Activated CD8-positive, alpha-beta memory T cell treated with anti-CD3 and anti-CD28 coated beads for 1 hour (primary cell): ENCODE measurements at places on chromosomes 6 and 20.

DNA sequence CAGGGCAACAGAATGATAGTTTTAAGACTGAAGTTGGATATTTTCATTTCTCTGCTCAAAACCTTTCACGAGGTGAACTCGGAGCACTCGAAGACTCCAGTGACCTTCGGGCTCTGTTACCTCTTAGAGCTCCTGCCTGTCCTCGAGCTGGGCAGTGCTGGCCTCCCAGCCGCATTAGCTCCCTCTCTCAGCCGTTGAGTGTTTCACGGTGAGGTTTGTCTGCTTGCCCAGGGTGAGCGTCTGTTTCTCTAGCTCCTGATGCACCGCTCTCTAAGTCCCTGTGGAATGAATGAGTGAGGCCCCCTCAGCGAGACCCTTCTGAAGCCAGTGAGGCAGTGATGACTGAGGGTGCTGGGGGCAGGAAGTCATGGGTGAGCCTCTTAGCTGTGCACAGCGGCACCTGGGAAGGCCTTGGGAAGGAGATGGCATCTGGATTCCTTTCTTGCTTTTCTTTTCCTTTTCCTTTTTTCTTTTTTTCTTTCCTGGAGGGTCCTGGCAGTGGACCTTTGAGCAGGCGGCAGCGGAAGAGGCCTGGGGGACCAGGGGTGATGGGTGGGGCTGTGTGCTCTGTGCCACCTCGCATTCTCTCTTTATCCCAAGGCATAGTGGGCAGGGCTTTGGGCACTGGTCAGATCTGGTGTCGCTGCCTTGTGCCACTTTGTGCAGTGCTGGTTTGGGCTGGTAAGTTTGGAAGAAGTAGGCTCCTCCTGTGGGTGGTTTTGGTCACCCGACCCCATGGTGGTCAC is 2.2 kb downstream of the PSMG4 start:
- DNase-seq: no peak

DNA sequence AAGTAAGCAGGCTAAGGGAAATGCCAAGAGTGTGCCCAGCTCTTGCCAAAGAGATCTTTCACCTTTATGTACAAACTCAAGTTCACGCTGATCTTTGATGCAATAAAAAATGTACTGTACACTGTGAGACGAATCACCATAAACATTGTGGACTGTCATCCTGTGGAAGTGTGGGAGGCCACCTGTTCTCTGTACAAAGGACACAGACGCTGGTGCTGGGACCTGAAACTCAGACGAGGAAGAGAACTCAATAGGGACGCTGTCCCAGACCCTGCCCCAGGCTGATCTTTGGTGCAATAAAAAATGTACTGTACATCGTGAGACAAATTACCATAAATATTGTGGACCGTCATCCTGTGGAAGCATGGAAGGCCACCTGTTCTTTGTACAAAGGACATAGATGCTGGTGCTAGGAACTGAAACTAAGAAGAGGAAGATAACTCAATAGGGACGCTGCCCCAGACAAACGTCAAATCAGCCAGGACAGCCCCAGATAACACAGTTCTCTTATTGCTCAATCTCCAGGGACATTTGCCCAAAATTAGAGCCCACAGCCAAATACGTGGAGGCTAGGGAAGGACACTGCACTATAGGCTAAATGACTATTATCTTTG is 312.7 kb upstream of the SGK1 start:
- DNase-seq: no peak

DNA sequence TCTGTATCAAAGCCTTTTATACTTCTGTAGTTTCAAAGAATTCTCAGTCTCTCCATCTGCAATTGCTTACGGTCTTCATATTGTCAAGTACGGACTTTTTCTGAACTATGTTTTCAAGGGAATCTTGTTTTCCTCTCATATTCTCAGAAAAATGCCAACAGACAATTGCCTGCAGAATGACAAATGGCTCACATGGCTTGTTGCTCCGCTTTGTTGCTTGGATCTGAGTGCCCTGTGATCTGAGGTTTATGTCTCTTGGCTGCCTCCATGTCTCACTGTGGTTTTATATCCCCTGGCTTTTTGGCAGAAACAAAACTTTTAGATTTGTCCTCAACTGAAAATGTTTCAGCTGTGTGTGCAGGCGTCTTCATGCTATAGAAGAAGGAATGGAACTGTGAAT is 285.4 kb upstream of the CHD6 start:
- no peak for DNase-seq

DNA sequence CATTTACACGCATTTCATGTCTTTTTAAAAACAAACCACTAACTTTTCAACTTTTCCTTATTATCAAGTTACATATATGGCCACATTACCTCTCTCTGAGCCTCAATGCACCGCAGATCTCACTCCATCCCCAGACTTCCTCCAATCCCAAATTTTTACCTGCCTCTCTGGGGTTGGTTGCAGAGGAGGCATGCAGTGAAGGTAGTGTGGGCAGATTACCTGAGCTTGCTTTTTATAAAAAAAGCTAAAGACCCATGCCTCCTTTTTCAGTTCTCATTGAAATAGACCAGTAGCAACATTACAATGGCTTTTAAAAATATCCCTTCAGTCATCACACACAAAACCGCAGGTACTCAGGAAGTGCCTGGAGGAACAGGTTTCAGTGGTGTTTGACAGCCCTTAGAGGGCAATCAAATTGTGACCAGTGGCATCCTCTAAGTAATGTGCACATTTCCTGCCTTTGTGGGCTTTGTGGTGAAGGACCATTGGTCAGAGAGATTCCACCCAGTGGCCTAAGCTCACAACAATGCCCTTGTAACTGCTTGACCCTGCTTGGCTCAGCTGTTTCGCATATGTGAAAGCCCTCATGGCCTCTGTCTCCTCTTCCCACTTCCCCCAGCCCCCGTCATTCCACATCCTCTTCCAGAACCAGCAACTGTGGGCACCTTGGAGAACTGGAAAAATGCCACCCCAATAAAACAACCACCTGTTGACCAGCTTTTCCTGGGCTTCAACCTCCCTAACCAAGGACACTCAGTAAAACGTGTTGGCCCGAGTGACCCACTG is 30.2 kb upstream of the IL17A start:
- DNase-seq: no peak

DNA sequence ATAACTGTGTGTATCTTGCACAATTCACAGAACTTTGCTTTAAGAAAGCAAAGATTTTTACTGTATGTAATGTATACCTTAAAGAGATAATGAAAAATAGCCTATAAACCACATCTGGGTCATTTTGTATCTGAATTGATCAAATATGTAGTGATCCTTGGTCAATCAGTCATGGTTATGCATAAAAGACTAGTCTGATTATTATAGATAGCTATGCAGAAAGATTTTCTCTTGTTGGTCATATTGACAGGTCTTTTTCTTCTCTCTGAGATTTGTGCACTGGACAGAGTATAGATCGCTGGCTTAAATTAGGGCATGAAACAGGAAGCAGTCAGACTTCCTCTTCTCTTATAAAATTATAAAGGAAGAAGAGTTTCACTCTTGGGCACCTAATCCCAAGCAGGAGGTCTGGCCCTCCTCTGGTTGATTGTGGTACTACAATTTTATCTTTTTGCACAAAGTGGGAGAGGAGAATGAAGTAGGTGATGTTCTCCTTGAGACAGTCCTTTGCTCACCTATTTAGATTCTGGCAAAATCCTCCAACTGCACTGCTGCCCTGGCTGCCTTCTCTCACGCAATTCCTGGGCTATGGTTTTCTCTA is 380.9 kb upstream of the RGS17 start:
- no peak for DNase-seq

DNA sequence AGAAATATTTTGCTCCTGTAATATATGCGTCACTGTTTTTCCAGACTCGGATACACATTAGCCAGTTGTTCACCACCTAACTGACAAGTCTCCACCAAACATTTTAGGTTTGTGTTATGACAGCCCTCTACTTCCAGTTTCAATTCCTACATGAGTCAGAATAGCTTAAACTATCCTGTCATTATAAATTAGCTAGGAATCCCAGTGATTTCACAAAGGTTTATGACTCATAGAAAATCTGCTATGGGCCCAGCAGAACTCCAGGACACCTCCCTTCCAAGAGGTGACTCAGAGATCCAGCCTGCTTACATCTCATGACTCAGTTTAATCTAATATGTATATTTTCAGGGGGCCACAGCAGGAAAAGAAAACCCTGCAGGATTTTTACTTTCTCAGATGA is 17.4 kb upstream of the PLCB4 start:
- no peak for DNase-seq

GRCh38 chr20:11267762-11268335 is 594.0 kb upstream of the JAG1 start:
- DNase-seq: no peak

- no peak for DNase-seq
Measured at GRCh38 chr6:137219664-137220252, 573 bp upstream of the IFNGR1 start.

- DNase-seq: no peak
Measured at GRCh38 chr6:144725736-144726522, 440.8 kb downstream of the UTRN start.

DNA sequence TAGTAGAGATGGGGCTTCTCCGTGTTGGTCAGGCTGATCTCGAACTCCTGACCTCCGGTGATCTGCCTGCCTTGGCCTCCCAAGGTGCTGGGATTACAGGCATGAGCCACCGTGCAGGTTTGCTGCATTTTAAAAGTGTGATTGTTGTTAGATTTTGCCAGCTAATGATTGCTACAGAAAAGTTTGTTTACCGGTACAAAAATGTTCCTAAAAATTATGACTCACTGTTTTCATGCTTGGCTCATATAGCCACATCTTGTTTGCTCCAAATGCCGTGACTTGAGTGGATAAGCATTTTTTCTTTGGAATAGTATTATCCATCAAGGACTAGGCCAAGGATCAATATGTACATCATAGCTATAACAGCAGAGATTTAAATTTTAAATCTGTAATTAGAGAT is 24.3 kb downstream of the LRRN4 start:
- DNase-seq: no peak

GRCh38 chr20:48817367-48818030 is 10.3 kb downstream of the PREX1 start:
- no peak for DNase-seq

DNA sequence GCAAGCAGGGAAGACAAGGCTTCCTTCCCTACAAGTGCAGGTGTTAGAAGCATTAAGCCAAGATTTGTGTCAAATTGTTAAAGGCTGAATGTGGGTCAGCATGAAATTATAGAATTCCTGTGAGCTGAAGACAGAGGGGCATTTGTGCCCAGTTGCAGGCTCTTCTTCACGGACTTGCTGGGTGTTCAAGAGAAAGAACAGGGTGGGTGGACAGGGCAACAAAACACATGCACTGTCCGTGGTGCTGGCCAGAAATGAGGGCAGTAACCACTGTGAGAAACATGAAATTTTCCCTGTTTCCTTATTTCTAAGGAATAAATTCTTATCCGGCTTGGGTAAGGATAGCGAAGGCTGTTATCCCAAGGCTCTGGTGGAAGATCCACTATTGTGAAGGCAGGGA is 579.5 kb upstream of the HTR1E start:
- DNase-seq: no peak

DNA sequence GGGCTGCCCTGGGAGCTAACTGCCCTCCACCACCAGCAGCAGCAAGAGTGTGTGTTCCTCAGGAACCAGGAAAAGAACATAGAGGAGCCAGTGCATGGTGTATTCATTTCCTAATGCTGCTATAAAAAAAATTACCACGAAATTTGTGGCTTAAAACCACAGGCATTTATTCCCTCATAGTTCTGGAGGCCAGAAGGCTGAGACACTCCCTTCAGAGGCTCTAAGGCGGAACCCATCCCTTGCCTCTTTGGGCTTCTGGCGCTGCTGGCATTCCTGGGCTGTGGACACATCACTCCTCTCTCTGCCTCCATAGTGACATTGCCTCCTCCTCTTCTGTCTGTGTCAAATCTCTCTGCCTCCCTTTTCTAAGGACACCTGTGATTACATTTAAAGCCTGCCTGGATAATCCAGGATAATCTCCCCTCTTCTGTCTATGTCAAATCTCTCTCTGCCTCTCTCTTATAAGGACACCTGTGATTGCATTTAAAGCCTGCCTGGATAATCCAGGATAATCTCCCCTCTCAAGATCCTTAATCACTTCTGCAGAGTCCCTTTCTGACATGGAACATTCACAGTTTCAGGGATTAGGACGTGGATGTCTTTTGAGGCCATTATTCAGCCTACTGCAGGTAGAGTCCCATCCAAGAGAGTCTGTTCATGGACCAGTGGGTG is 54.7 kb downstream of the NDUFAF5 start:
- DNase-seq: no peak

- no peak for DNase-seq
Measured at GRCh38 chr6:137323860-137324259, 104.7 kb upstream of the IFNGR1 start.

DNA sequence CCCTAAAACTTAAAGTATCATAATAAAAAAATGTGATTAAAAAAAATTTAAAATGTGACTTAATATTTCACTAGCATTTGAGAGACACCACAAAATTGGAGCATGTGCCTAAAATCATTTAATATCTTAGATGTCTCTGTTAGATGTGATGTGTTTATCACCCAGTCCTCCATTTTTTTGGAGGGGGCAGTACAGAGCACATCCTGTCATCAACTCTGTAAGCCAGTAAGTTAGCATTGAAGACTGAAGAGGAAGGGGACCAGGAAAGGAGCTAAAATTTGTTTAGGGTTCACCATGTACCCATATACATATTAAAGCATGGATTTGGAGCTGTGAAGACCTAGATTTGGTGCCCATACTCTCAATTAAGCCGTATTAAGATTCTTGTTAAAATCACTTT is 30.7 kb upstream of the ADIG start:
- DNase-seq: no peak

DNA sequence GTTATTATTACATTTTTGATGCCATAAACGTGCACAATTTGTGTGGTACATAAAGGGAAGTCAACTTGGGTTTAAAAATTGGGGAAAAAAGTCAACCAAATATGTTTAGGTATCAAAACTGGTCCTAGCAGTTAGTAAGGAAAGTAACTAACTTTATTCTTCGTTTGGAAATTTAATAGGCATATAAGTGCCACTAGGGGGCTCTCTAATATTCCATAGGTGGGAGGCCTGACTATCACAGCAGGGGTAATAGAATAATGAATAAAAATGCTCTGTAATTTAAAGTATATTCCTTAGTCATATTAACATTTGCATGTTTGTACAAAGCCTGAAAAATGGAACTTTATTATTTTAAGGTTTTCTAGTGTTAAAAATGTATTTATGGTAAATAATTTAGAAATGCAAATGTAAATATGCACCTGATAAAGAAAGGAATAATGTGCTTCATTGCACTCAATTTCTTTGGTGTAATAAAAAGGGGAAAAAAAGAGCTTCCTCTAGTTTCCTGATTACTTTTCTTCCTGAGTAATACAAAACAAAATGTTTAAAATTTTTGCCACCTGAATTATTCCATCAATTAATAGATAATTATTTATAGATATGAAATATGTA is 125.7 kb upstream of the HDAC2 start:
- DNase-seq: no peak
